Lower leg skin (tissue), 4 donors: ENCODE measurements at places on chromosomes 7 and 10. TPM values are rescaled to one million over a fixed set of nuclear protein-coding genes. Genes with fewer than 3 reads are reported as not detected.

IL6 gene
- not detected for total RNA-seq

STMP1 gene
- total RNA-seq = 16.9 TPM

NCF1 gene
- total RNA-seq = not detected

GRCh38 chr7:34928052-34928451 is 109.2 kb downstream of the DPY19L1 start:
- DNase-seq = no peak

- peak; percentile 69 for DNase-seq
Observed at GRCh38 chr7:121610243-121610642, 214.1 kb upstream of the FAM3C start.

DNA sequence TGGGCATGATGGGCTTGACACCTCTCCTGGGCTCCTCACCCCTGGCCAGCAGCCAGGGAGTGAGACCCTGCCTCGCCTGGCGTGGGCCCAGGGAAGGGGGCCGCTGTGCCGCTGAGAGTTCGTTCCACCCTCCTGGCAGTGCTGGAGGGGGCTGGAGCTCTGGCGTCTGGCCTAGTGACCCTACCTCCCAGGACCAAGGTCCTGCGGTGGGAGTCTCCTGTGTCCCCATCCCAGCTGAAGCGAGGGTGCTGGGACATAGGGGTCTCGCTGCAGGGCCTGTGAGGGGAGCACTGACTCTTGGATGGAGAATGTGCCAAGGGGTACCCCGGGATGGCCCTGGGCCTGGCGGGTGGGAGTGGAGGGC is 1.2 kb downstream of the GTF2IRD1 start:
- no peak for DNase-seq

GRCh38 chr7:44065431-44066110 is at the start of gene PGAM2:
TSS of gene PGAM2 (minus strand) at chr7:44065567. CDS start at chr7:44065529, 38 bp downstream.
- DNase-seq = no peak

DNA sequence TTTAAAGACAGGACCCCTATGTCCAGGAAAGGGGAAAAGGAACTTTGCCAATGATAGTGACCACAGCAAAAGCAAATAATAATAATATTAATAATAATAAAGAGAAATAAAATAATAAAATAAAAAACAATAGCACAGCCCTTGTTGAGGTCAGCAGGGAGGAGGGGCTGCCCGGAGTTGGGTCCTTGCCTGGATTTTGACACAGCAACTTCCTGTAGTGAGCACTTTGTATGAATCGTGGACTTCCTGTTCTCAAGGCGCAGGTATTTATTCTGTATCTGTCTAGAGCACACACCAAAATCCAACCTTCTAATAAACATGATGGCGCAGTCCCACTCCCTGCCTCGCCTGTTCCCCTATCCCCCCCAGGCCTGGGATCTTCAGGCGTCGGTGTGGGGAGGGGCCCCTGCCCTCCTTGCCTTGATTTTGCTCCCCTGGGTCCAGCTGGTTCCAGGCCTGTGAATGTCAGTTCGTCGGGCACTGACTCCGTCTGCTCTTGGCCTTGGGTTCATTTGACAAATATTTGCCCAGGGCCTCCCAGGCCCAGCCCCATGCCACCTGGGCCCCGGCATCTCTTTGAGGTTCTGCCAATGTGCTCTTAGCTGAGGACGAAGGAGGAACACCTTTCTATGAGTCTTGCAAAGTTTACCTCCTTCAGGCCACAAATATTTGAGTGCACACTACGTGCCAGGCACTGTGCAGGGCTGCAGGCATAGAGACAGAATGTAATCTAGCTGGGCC is 13.9 kb downstream of the TRIM8 start:
- DNase-seq = no peak

DNA sequence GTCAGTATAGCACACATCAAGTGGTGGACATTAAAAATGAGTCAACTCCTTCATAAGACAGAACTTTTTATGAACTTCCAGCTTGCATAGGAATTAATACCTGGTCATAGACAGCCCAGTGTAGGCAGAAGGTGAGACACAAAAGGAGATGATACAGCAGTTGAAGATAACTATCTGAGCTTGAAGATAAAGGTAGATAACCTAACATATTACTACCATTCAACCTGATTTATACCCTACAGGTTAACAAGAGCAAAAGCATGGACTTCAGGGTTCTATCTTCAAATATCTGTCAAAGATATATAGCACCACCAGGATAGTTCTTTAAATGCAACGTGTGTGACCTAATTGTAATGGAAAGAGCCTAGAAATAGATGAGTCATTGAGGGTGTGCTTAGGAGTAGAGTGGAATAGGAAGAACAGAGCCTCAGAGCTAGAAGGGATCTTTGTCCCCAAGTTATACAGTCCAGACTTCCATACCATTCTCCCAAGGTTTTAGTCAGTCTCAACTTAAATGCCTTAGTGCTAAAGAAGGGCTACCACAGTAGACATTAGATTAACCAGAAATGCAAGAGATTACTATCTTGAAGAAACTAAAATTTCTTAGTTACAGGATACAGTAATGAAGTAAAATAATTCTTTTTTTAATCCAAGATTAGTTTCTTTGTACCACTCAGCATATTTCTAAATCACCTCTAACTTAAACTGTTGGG is 9.2 kb downstream of the ZNF800 start:
- DNase-seq = no peak

- peak; percentile 8 for DNase-seq
Observed at GRCh38 chr10:93485690-93486089, 3.6 kb upstream of the MYOF start.

DNA sequence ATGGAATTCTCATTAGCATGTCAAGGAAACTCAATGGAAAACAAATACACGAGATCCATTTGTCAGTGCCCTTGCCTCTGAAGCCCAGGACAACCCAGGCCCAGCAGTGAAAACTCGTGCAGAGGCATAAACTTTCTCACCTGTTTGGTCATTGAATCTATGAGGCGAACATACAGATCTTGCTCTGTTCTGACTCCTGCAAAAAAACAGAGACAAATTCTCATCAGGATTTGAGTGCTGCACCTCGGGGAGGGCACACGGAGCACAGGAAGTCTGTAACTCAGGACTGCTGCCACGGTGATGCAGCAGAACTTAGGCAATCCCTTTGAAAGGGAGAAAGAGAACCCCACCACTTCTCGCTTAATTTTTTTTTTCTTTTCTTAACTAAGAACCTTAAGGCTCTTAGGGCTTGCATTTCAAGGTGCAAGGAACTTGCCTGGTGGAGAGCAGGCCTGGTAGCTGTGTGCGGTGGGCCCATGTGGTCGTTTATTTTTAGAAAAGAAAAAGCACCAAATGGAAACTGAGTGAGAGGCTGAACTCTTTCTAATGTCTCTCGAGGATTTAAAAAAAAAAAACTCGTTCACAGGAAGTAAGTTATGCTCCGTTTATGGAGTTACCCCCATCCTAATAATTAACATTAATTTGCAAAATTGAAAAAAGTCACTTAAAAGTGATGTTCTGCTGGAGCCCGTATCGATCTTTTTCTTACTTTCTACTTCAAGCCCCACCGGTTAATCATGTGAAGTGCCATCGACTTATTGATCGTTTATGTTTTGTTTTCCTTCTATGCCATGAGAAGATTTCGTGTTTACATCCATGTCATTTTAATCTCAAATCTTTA is 1.8 kb downstream of the EBF3 start:
- no peak for DNase-seq

- DNase-seq = no peak
Observed at GRCh38 chr10:114683593-114683992, 25.5 kb upstream of the ABLIM1 start.

DNA sequence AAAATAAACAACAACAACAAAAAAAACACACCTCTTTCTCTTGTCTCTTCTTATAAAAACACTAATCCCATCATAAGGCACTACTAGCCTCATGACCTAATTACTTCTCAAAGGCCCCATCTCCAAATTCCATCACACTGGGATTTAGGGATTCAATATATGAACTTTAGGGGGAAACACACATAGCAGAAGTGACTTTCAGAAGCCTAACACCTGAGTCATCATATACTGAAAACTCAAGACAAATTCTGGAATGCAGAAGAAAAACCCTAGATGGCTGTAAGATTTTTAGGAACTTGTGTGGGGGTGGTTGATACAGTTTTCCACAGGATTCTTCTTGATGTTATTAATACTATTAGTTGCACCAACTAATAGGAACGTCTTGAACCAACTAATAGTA is 33.7 kb upstream of the CSTF2T start:
- no peak for DNase-seq
